Left forelimb (tissue), 1 donor: ENCODE measurements at places on chromosomes 16 and 17.

GRCh38 chr16:971981-972315 is 1.2 kb upstream of the LMF1 start:
- DNase-seq = no peak

GRCh38 chr17:36869856-36870719 is 67.2 kb upstream of the LHX1 start:
- DNase-seq = no peak

DNA sequence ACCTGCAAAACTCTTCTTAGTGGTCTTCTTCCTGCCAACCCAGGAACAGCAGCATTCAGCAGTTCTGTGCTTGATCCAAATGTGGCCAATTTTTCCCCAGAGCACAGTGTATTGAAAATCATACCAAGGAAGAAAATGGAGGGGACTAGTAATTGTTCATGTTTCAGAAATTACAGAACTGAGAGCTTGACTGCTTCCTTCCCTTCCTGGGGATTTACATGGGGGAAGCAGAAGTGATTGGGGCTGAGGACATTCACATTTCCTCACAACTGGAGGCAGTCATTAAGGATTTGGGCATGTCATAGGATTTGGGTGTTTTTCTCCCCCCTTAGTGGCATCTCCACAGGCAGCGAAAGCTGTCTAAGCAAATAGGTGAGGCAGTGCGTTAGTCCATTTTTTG is 19.7 kb downstream of the CIITA start:
- no peak for DNase-seq

- no peak for DNase-seq
Observed at GRCh38 chr17:604765-605164, 109.9 kb downstream of the VPS53 start.

DNA sequence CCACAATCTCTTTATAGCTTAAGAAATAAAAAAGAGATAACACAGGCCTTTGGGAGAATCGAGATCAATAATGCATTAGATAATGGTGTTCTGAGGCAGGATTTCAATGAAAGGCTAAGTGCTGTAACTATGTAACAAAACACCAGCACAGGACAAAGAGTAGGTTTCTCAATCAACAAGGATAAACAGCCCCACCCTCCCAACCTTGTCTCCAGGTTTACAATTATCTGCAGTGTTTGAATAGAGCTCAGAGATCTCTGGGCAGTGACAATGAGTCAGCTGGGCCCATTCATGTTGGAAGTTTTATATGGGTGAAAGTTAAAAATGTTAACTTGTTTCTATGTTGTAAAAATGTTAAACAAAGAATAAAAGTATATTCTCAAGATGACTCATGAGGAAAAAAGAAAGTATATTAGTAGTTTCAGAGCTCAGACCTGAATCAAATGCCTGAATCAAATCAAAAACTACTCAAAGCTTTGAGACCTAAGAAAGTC is 17.0 kb upstream of the KRT20 start:
- DNase-seq = no peak

DNA sequence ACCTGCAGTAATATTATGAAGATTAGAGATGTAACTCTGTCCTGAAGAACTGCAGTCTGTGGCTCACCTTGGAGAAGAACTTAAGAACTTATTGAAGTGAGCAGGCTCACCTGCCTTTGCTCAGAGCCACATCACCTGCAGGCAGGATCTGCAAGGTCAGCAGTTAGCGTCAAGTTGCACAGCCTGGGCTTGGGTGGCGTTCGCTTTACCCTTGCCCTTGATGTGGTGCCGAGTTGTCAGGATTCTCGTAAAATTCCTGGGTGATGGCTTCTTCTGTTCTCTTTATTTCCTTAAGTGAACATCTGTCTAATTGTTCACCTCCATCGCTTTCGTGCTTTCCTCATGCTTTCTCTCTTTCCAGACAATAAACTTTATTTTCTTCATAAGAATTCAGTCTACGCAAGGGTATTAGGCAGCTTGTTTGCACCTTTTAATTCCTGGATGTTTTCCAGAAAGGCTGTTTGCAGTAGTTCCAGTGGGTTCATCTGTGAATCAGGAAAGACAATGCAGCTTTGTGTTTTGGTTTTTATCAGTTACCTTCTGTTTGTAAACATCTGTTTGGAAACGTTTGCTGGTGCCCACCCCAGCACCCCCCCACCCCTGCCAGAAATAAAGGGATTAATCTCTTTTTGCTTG is 254.3 kb downstream of the WWOX start:
- DNase-seq = no peak

DNA sequence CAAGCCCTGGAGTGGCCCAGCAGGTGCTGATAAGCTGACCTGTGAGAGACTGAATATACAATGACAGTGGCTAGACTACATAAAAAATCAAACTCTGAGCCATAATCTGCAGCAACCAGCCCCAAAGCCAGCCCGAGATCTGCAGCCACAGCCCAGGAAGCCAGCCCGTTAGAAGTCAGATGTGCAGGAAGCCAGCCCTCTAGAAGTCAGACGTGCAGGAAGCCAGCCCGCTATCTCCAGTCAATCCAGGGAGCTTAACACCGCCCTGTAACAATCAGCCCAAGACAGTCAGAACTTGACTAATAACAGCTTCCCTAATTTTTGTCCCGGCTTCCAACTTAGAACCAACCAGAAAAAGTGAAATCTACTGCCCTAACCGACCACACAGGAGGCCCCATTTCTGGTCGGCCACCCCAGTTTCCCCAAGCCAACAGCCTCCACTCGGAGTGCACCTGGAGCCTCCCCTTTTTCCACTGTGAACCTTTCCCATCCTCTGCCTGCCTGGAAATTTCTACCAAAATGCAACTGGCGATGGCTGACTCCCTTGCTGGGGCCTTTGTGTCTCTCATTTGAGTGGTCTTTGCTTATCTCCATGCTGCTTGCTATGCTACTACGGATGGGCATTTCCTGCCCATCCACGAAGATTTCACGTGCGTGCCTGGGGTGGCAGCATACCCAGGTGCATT is 769.3 kb downstream of the KCNJ18 start:
- no peak for DNase-seq

DNA sequence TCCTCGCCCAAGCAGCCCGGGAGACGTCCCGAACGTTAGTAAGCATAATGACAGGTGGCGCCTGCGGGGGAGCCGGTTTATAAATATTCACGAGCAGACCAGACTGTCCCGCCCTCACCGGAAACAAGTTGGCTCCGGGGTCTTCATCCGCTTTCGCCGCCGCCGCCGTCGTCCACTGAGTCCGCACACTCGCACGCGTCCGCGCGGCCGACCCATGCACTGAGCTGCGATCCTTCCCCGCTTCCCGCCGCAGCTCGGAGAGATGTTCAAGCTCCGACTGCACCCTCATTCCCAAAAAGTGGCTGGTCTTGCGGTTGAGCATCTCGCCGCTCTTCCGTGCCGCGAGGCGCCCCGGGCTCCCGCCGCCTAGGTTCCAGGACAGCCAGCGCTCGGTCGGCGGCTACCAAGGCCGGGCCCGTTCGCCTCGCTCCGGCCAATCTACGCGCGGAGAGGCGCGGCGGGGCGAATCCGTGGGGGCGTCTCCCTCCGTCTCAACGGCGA is 385 bp downstream of the CFAP119 start:
- DNase-seq = no peak

- DNase-seq = no peak
Observed at GRCh38 chr17:5234645-5235576, at the start of gene SCIMP. SCIMP (minus strand) TSS chr17:5234860; CDS start chr17:5234755, 105 bp downstream.

DNA sequence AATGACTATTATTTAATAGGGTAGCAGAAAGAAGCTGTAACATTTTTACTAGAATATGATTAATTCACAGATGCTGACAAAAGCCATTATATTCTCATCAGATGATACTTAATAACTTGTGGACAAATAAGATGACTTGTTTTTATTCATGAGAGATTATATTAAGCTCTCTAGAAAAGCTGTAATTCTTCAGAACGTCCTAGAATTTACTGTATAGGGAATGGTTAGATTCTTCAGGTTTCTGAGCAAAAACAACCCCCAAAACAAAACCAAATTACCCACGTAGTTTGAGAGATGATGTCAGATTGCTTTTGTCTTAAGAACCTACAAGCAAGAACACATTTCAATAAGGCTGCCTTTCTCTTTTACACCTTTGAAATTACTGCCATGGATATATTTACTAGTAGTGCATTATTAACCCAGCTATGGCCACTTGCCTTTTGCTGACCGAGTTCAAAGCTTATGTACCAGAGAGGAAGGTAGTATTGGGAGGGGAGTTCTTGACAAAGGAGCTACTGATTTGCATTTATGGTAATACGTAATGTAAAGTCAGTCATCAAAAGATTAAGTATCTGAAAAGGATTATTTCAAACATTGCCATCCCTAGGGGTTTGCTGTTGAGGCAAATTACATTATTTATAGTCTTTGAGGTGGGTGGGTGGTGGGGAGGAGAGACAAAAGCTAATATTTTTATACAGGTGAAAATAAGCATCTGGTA is 51.7 kb downstream of the NLK start:
- DNase-seq = no peak

DNA sequence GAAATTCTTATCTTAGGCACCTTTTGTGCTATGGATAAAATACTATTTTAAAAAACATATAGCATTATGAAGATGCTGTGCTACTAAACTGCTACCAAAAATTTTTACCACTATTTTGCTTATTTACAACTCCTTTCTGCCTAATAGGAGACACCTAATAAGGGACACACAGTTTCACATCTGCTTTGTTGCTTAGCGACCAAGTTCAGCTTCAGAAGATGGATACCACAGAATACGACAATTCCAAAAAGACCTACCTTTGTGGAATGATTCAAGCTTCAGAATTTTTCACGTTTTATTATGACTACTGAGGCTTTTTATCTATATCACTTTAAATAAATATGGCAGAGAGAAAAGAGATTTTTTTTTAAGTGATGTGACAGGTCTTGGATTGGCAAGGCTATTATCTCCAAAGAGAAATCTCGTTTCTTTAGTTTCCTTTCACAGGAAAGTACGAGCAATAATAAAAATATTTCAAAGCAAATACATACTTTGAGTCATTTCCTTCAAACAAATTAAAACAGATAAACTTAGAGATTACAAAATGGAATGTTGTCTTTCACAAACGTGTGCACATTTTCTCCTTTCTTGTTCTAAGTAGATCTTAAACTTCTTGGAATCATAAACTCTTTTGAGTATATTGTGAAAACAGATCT is 35.4 kb downstream of the SPAG9 start:
- no peak for DNase-seq

DNA sequence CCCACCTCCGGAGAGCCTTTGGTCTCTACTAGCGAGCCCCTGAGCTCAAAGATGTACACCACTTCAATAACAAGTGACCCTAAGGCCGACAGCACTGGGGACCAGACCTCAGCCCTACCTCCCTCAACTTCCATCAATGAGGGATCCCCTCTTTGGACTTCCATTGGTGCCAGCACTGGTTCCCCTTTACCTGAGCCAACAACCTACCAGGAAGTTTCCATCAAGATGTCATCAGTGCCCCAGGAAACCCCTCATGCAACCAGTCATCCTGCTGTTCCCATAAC is 702 bp downstream of the SPN start:
- no peak for DNase-seq

GRCh38 chr16:67873435-67874370 is 851 bp downstream of the EDC4 start:
- no peak for DNase-seq

DNA sequence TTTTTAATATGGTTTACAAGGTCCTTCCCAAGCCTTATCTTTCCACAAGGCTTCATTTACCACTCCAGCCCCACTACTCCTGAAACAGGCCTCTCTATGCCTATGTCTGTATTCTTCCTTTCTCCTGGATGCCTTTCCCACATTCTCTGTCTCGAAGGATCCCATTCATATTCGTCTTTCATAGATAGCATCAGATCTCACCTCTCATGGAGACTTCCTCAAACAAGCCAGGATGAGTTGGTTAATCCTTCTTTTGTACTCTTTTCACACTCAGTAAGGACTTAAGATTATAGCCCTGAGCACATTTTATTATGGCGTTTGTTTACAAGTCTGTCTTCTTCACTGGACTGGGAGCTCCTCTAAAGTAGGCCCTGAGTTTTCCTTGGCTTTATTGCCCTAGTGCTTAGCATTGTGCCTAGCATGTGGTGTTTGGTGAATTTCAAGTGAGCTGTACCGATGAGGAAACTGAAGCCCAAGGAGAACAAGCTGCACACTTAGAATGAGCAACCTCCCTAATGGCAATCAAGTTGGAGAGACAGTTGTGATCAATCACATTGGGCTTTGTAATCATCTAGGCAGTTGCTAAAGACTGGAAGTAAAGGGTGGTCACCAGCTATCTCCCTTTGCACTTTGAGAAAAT is 10.0 kb upstream of the TBX4 start:
- no peak for DNase-seq

DNA sequence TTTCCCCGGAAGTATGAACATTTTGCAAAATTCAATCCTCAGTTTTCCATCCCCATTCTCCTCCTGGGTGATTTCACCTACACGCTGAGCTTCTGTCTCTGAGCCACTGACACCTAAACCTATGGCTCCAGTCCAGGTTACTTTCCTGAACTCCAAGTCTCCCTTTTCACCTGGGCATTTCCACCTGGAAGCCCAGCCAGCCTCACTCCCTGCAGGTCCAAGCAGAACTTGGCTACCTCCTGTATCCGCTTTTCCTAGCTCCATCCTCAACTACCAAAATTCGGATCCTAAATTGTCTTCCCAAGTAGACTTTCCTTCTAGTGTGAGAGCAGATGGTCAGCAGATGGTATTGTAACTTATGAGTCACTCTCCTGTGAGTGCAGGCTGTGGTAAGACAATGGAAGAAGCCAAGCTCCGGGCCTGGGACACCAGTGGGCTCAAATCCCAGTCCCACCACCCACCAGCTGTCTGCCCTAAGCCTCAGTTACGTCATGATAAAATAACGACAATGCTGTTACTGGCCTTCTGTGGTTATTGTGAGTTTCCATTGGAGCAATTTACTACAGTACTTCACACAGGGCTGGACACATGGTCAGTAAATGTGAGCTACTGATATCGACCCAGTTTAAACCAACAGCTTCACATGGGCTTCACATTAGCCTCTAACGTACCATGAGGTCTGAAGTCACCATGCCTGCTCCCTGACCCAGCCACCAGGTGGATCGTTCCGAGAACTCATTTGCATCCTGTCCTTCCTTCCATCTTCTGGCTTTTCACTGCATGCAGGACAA is 33.3 kb downstream of the PECAM1 start:
- DNase-seq = no peak

DNA sequence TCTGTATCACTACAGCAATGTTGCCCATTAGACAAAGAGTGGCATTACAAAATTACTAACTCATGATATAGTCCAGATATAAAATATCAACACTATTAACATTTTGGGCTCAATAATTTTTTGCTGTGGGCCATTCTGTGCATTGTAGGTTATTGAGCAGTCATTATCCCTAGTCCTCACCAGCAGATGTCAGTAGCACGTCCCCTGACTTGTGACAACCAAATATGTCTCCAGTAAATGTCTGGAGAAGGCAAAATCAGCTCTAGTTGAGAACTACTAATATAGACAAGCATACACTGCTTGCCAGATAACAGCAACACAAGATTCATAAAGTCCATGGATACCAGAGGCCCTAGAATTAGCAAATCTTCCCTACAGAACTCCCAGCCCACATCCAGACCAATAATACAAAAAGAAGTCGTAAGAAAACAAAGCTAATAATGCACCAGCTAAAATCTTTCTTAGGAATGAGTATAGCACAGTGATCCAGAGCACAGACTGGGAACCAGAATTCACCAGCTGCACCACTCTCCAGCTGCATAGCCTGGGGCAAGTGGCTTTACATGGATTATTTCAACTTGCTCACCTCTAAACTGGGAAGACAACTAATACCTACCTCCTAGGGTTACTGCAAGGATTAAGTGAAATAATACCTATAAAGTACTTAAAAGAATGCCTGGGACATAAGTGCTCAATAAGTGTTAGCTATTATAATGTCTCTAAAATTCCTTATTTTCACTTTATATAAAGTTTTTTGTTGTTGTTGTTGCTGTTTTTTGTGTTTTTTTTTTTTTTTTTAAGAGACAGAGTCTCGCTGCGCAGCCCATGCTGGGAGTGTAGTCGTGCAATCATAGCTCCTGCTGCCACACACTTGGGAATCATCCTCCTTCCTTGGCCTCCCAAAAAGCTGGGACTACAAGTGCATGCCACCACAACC is 23.7 kb downstream of the HELZ start:
- DNase-seq = no peak
